ENCODE measurements at places on chromosomes 6 and 20.
A peak's percentile ranks its signal among the peaks of the same experiment; 100 is the strongest.

- no peak for DNase-seq
Measured at GRCh38 chr20:32645134-32645533, 28.6 kb downstream of the C20orf203 start.

- DNase-seq, result no peak
Measured at GRCh38 chr6:144392536-144392935, 107.4 kb downstream of the UTRN start.

DNA sequence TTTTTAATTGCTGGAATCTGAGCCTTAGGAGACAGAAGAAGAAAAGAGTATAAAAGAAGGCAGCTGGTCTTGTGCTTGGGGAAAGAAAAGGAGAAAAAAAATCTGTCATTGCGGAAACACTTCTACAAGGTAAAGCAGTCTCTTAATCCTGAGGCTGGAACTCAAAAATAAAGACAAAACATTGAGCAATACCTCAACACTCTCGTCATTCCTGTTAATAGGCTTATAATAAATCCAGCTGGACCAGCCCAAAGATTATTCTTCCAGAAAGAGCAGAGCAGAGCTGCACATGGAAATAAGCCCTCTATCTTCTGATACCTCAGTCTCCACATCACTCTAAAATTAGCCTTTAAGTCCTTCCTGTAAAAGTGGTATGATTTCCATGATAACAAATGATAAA lies 62.0 kb upstream of the HIVEP1 start:
- no peak for DNase-seq

- no peak for DNase-seq
Measured at GRCh38 chr6:36118550-36119107, 11.7 kb upstream of the MAPK13 start.

DNA sequence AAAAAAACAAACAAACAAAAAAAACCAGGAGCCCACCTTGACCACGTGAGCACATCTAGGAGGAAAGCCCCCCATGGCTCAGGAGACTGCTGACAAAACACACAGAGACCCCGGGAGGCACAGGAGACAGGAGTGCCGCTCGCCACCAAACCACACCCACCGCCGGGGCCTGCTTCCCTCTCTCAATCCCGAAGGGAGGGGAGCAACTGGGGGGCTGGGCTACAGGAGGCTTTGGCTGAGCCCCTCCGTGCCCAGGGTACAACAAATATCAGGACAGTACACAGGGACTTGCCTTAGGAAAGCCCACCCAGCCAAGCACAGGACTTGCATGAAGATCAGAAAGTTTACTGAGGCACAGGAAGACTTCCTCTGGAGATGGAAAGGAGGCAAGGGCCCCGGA lies 102.5 kb downstream of the TAF4 start:
- DNase-seq, result peak; percentile 42

DNA sequence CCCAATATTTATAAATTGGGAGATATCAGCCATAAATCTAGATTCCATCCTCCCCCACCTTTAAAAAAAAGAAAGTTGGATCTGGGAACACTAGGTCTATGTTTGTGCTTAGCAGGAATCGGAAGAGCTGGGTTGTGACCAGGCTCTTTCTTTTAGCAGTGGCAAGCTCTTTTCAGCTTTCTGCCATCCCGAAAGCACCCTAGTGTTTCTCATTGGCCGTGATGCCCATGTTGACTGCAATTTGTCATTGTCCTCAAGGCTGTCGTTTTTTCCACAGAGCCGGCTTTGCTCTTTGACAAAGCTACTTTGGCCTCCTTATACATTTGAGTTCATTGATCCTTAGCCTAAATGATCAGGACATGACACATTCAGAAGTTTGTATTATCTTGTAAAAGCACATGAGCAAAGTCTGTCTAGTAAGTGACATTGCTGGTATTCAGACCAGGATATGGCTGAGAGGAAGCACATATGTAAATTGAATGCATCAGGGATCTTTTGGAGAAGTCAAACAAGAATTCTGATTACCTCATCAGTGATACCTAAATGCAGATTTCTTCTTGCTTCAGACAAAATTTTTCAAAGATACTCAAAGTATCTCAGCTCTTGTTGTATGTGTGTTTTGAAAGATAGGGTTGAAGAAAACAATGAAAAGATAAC lies 50.1 kb downstream of the CARMIL1 start:
- no peak for DNase-seq

DNA sequence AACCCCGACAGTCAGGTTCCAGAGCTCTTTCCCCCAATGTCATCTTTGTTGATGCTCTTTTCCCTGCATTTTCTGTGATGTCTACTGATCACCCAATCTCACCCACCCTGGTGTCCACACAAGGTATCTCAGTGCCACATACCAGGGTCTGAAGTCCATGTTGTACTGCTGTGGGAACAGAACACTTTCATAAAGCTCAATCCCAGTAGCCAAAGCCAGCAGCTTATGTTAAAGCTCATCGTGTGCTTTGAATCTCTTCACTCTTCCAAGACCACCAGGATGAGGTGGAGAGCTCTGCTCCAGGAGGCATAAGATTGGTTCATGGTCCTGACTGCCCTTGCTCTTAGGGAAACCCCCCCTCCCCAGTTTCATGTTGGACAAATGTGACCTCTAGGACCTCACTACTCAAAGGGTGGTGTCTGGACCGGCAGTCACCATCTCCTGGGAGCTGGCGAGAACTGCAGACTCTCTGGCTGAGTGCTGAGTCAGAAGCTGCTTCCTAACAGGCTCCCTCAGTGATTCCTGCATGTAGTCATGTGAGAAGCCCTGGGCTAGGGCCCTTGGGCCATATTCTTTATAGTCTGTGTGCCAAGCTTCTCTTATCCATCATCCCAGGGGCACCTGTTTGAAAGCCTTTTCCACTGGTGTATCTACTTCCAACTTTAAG lies 13.4 kb upstream of the CPNE5 start:
- peak; percentile 86 for DNase-seq

GRCh38 chr20:35621560-35621946 lies 5.9 kb downstream of the SPAG4 start:
- DNase-seq, result no peak

DNA sequence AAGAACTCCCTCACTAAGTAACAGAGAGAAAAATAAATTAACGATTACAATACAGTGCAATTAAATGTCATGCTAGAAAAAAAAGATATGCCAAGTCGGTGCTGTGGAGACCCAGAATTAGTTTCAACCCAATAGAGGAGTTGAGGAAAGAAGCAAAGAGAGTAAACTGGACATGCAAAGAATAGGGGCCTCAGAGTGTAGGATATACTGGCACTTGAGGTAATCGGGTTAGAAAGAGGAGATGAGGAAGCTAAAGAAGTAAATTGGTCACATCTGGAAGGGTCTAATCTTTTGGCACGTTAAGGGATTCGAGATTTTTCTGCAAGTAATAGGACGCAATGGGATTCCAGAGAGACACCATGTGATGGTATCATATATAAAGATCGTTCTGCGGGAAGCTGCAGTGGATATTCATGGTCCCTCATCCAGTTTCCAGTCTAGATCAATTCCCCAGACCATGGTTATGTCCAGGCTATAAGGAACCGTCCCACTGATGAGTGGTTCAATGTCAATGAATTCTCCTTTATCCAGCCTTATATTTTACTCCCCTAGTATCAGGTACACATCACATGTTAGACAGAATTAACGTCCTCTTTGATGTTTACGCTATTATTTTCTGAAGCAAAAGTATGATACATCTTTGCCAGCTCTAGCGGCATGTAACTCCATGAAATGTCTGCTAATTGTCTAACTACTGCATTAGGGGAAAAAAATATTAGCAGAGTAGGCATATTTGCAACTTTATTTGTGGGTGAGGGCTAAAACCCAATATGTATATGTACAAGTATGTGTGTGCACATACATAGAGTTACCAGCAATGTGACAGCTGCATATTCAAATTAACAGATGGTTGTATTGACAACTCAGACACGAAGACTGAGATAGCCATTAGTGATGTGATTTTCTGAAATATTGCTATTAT lies 1.1 kb upstream of the TBC1D32 start:
- no peak for DNase-seq

- no peak for DNase-seq
Measured at GRCh38 chr6:143806282-143807102, 36.6 kb upstream of the LTV1 start.

DNA sequence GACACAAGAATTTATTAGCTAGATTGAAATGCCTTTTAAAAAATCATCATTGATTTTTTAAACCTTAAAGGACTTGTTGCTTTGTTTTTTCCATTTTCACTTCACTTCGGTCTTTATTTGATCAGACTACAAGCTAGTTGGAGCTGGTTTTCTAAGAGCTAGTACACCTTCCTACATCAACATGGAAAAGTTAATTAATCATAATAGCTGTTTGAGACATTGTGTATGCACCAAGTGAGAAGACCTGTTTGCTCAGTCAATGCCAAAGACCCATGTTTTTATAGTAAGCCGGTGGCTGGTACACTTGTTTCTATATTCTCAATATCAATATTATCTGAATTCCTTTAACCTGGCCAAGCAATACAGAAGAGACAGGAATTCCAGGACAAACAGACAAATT lies 310.2 kb upstream of the SGK1 start:
- no peak for DNase-seq

DNA sequence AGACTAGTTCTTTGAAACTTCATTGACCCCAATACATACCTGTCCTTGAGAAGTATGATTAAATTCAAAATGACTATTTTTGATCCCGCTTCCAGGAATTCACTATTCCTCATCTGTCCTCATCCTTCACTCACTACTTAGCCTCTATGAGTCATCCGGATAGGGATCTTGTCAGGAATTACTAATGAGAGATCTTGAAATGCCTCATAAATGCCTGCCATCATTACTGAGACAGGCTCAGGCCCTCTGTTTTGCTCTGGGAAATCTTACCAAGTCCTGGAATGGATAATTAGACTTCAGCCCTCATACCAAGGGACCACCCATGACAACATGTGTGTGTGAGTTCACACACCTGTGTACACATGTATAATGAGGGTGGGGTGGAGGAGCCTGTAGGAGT lies 2.8 kb upstream of the CYP24A1 start:
- DNase-seq, result no peak

DNA sequence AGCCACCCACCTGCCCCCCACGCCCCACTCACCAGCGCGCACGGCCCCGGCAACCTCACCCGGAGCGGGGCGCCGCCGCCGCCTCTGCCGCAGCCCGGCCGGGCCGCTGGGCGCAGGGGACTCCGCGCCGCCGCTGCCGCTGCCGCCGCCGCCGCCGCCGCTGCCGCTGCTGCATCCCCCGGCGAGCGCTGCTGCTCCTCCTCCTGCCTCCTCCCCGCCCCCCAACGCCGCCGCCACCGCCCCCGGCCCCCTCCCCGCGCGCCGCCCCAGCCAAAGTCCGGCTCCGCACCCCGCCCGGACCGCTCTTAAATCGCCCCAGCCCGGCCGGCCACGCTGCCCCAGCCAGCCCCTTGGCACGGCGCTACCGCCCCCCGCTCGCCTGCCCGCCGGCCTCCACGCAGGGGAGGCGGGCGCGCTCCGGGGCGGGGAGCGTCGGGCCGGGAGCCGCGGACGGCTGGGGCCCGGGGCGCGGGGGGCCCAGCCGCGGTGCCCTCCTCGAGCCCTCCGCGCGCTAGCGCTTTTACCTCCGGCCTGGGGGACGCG lies at the start of gene SULF2:
SULF2 (minus strand) TSS at position 171 of the 543 bp plus-strand sequence. CDS start 28,118 bp downstream, outside the sequence.
- no peak for DNase-seq

DNA sequence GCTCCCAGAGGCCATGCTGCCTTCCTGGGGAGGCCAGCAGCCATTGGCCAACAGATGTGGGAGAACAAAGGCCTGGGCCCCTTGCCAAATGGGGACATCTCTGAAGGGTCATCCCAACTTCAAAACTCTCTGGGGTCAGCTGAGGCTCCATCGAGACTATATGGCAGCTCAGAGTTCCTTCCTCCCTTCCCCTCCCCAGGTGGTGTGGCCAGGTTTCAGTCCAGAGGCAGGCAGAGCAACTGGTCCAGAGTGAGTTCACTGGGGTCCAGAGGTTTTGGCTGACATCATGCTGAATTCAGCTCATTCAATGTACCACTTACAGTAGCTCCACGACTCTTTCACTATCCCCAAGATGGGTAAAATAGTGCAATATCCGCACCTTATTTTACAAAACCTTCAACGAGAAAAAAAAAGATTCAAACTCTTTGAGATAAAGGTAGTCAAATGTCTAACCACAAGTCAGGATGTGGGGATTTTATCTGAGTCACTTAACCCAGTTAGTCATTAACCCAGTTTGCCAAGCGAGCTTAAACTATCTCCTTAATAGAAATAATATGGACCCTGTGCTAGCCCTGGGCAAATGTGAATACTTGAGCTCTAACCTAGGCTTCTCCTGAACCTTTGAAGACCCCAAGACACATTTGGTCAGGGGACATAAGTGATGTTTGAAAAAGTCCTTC lies 108.4 kb upstream of the PLEKHG1 start:
- DNase-seq, result no peak

DNA sequence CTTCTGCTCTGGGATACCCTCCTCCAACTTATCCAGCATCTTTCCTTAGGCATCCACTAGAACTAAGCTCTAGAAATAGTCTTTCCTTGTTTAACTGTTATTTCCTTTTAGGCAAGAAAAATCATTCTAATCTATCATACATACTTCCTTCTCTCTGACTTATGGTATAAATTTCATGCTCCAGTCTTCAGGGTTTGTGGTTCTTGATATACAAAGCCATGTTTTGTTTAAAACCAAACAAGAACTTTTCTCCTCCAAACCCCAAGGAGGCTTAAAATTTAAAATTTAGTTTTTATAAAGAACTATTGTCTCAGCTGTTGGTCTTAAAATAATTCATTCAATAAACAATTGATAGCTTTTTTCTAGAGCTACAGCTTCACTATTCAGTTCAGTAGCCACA lies 77.2 kb downstream of the CD164 start:
- DNase-seq, result no peak

- DNase-seq, result no peak
Measured at GRCh38 chr20:14928083-14928482, 590.7 kb upstream of the FLRT3 start.

GRCh38 chr6:39493174-39493573 lies 170.7 kb upstream of the KCNK16 start:
- no peak for DNase-seq

DNA sequence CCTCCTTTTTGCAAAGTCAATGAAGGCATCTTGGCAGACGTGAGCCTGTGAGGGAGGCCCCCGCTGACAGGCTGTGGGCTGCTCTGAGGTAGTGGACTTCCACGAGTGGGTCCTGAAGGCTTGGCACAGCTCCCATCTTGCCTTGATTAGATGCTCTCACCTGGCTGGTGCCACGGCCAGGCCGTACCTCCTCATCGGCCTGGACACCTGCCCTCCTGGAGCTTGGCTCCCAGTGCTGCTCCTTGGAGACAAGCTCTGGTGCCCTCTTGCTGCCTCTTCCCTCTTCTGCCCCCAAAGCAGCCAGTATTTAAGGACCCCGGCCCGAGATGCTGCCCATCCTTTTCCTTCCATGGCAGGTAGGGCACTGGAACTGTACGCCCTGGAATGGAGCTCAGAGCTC lies 93.5 kb downstream of the ERMARD start:
- DNase-seq, result no peak
